ENCODE measurements at places on chromosomes 1 and 21. TPM values are rescaled to one million over a fixed set of nuclear protein-coding genes. Genes with fewer than 3 reads are reported as not detected.

The PFKFB2 gene
- 5.4 TPM for total RNA-seq

The HES3 gene
- total RNA-seq: not detected

The LCE3E gene
- total RNA-seq: 0.12 TPM

The TAL1 gene
- not detected for total RNA-seq
